ENCODE measurements at places on chromosomes 7 and 10.

GRCh38 chr7:99461221-99461620, 4.7 kb downstream of the ATP5MF start:
- DNase-seq: no peak

DNA sequence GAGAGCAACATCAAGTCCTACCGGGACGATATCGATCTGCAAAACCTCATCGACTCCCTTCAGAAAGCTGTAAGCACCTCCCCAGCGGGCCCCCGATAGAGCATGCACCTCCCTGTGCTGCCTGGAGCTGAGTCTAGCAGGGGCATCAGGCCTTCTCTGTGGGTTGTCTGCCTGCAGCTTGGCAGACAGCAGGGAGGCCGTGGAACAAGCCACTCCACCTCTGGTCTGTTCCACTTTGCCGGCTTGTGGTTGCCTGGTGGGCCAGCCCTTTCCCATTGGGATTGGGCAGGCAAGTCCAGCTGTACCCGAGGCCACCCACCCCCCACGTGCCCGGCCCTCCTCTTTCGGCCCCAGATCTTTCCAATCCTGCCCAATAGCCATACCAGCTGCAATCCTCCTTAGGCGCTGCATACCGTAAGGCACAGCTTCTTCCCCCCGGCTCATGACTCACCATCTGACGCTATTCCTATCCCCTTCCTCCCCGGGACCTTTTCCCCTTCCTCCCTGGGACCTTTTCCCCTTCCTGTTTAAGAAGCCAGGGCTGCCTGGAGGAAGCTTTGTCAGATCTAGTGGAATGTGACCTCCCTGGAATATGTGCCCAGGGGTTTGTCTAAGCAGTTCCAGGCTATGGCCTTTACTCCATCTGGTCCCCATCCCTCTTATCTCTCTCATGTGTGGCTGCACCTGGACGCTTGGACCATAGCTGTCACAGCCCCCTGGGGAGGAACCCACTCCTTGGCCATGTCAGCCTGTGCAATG, 28.1 kb upstream of the SH2D4B start:
- DNase-seq: peak; percentile 24

DNA sequence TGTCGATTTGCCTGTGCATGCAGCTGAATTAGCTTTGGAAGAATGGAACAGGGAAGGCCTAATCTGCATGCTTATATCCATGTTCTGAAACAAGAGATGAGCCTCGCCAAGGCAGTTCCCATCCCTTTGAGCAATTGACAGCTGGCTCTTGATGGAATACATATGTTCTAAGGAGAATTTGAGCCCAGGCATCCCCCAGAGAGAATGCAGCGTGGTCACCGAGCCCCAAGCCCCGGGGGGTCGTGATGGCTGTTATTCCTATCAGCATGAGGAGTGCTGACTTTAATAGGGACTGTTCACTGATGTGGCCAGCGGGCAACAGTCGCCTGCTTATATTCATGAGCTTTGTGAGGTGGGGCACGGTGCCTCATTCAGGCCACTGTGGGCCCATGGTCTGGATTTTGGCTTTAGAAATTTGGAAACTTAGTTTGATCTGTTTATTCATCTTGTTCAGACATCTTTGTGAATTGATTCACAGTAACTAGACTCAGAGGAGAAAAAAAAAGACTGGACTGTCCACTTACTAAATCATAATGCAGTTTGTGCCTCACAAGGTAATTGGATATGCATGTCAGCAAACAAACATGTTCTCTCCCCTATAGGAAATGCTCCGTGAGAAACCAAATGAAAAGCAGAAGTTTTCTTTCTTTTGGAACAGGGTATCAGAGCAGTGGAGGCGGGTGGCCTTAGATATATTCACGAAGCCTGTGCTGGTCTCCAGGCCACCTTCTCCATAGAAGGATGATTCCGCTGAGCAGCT, 204.9 kb downstream of the CCDC3 start:
- DNase-seq: no peak

DNA sequence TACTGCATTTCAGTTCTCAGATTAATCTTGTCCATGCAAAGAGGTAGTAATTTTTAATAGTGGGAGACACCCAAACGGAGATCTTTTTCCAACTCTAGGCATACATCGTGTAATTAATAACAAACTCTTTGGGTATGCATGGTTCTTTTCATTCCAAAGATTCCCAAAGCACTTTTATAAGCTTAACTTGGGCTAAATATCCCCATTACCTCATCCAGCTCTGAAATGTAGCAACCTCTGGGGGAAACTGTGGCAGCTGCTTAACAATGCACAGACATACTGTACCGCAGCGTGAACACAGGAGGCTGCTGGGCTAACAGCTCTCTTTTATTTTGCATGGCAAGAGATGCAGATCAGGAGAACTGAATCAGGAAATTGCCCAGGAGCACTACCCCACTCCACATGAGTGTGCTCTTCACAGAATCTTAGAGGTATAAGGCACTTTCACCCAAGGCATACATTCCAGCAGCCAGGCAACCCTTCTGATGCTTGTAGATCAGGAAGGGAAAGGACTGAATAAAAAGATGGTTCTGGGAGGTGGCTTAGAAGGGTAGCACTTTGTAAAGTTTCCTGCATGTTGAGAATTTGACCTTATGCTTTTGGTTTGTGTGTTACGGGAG, 114.4 kb upstream of the GLI3 start:
- DNase-seq: no peak

DNA sequence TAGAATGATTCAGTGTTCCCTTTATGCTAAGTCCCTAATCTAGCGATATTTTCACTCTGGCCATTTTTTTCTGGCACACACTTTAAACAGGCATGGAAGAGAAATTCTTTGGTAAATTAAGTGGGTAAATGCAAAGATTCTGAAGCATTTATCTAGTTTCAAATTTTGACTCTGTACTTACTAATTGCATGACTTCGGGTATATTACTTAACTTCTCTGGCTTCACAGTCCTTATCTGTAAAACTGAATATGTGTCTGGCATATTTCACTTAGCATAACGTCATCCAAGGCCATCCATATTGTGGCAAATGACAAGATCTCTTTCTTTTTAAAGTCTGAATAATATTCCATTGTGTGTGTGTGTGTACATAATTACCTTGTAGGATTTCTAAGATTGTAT, 114.5 kb downstream of the MBL2 start:
- no peak for DNase-seq

Data from astrocyte of the cerebellum (primary cell).